GM12878 (cell line): ENCODE measurements at places on chromosomes 12 and 14.

GRCh38 chr12:30813525-30814294 is 59.0 kb upstream of the CAPRIN2 start:
- no peak for DNase-seq

- no peak for DNase-seq
These were observed 109.0 kb upstream of the TMPO start for GRCh38 chr12:98406378-98406777.

GRCh38 chr12:20314328-20314727 is 54.0 kb upstream of the PDE3A start:
- DNase-seq = no peak

GRCh38 chr14:50874757-50875156 is 2.9 kb downstream of the ABHD12B start:
- DNase-seq = no peak

DNA sequence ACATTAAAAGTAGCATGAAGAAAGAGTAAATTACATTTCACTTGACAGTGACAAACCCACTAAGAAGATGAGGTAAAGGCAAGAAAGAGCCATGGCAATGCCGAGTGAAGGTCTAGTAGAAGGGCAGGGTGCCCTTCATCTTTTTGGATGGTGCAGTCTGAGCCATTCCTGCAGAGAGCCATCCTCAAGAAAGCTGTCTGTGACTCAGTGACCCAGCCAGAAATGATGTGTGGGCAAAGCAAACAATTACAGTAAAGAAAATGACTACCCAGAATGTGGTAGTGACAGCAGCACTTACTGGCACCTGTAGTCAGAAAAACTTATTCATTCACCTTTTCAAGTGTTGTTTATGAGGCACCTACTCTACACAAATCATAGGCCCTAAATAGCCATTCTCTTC is 281.7 kb downstream of the DUSP6 start:
- no peak for DNase-seq

DNA sequence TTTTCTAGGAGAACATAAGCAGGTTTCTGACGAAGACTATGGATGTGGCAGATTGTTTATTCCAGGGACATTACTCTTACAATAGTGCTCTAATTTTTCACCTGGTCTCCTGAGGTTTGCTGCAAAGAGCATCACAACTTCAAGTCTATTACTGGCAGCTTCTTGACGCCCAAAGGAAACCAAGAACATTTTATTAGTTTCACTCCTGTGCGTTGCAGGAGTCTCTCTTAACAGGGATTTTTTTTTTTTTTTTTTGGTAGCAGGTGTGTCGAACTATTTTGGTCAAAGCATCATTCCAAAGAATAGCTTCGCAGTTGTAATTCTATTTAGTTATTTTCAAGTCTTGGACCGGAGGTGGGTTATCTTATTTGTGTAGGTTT is 1.2 kb downstream of the ANO4 start:
- DNase-seq = no peak

DNA sequence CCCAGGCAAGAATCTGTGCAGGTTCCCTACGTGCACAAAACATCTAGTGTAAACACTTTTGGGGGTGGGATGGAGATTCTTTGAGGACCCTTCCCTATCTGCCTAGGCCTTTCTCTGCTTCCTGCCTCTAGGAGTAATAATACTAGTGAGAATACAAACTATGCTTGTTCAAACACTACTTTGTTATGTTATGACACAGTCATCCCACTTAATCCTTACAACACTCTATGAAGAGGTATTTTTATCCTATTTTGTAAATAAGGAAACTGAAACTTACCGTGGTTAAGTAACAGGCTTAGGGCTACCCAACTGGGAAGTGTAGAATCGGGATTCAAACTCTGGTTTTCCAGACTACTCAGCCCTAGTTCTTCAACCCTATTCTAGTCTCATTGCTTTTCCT is 96.5 kb downstream of the KCNA5 start:
- DNase-seq = no peak

- DNase-seq = no peak
These were observed 28.6 kb downstream of the GNS start for GRCh38 chr12:64730588-64730969.

- no peak for DNase-seq
These were observed 554 bp upstream of the DEGS2 start for GRCh38 chr14:100159865-100160533.

- no peak for DNase-seq
These were observed 303.9 kb downstream of the NOVA1 start for GRCh38 chr14:26293909-26294308.

DNA sequence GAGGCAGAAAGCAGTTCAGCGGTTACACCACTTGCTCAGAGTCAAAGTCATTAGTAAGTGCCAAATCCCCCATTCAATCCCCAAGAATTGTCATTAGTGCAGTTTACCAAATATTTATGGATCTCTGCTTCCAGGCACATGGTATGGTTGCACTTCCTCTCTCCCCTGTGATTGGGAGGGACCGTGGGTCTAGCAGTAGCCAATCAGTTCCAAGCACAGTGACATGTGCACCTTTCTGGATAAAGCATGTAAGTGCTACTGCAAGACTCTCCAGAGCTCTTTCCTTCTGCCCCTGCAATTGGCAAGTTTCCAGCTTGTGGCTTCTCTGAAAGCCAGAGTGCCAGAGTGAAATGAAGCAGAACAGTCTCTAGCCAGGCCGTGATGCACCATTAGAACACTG is 85.3 kb upstream of the FLRT2 start:
- no peak for DNase-seq

- no peak for DNase-seq
These were observed 609.3 kb downstream of the DIO2 start for GRCh38 chr14:79602045-79602444.

GRCh38 chr14:100286484-100287191 is 19.6 kb downstream of the SLC25A29 start:
- no peak for DNase-seq

DNA sequence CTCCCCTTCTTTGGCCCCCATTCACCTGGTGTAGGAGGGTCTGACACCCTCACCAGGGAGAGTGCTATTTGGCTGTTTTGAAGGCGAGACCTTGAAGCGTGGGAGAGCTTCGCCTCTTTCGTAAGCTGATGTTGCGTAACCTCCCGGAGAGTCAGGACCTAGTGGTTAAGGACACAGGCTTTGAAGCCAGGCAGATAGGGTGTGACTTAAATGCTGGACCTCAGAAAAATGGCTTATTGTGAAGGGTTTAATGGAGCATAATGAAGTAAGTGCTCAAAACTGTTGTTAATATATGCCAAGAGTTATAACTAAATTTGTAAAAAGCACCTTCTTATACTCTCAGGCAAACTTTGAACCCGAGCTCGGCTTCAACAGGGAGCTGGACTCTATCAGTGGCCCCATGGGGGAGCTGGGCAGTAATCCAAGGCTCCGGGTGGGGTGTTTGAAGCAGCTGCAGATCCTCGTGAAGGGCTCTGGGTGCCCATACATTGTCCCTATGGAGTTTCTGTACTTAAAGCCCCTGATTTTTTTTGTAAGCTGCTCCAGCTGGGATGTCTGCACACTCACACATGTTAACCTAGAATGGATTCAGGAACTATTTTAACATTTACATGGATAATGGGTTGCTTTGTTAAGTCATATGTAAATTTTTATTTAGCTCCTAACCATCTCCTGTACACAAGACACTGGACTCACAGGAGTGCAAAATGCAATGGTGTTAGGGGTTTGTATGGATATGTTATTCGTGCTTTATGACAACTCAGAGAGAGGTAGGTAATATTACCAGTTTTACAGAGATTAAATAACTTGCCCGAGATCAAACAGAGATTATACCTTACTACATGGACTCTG is 26.0 kb downstream of the PPFIBP1 start:
- no peak for DNase-seq

DNA sequence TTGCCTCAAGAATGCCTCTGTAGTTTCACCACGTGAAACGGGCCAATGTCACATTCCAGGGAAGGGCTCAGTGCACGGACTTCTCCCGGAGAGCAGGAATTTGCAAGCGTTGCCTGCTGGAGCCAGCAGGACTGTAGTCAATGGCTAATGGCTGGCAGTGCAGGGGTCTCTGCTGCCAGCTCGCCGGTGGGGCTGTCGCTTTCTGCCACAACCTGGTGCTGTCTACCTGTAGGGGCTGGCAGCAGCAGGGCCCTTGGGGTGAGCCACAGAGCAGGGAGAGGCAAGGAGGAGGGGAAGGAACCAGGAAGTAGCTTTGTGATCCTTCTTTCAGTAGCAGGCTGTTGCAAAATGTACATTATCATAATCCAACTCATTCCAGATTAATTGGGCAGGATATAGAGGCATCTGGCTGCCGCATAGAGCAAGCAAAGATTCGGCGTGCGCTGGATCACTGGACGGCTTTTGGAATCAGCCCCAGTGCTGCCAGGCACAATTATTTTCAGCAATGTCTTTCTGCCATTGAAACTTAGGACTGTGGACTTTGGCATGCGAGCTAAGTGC is 114.1 kb downstream of the PAPOLA start:
- DNase-seq = no peak

- DNase-seq = no peak
These were observed 1006.0 kb upstream of the USP15 start for GRCh38 chr12:61254225-61254624.

- DNase-seq = no peak
These were observed 169.9 kb downstream of the CRADD start for GRCh38 chr12:93846936-93847516.

- DNase-seq = no peak
These were observed 85.4 kb downstream of the WSCD2 start for GRCh38 chr12:108214486-108214885.

GRCh38 chr12:15186597-15186996 is 34.6 kb downstream of the RERG start:
- DNase-seq = no peak

GRCh38 chr12:121516437-121517011 is 64.3 kb downstream of the KDM2B start:
- no peak for DNase-seq

DNA sequence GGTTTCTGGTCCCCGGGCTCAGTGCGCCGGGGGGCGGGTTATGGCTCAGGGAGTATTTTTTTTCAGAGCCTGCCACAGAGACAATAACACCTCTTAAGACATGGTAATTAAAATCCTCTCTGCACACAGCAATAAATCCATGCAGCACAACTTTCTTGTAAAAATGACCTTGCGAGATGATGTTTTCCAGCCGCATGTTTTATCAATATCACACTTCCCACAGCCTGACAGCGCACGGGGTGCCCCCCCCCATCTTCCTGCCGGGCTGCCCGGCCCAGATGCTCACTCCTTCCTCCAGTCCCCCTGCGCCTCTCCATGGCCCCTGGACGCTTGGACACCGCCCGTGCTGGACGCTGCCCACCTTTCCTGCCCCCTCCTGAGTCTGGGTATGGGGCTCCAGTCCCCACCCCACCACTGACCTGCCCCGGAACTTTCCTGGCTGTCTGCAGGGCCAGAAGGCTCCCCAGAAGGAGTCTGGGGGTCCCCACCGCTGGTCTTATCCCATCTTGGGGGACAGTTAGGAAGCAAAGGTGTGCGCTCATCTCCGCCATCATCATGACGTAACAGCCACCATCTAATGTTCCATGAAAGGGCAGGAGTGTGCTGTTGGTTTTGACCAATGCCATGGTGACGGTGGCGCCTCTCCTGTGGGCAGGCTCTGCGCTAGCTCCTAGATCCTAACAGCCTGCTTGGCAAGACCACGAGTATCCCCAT is 182.9 kb downstream of the KIF26A start:
- DNase-seq = no peak

- DNase-seq = no peak
These were observed 140.3 kb downstream of the GCH1 start for GRCh38 chr14:54762296-54762695.

DNA sequence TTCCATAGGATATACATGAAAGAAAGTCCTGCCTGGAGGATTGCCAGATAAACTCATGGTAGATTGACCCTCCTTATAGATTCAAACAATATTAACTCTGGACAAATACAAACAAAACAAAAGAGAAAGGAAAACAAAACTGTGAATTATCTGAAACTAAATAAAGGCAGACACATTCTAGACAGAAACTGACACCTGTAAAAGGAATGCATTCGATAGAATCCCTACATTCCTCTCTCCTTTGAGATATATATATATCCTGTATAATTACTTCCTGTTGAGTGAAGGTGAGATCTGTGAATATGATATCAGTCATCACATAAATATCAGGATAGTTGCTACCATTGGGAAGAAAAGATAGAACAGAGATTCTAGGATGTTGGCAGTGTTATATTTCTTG is 948.4 kb upstream of the ATXN7L3B start:
- no peak for DNase-seq

DNA sequence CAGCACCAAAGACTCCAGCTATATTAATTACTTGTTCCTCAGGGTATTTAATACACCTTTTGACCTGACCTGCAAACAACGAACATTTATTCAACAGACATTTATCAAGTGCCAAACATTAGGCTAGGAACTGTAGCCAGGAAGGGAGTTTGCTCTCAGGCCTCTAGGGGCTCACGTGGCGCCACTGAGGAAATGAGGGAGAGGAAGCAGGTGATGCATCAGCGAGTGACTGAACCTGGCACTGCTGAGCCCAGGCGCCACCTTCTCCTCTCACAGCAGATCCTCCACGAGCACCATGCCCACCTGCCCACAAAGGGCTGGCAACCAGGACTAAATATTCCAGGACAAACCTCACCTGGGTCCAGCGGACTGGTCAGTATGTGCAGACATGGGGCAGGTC is 50.2 kb downstream of the SETD3 start:
- no peak for DNase-seq

- no peak for DNase-seq
These were observed at the start of gene PAH for GRCh38 chr12:102917026-102917787. PAH (minus strand) TSS chr12:102917244; CDS start chr12:102917130, 114 bp downstream.

GRCh38 chr12:16158050-16158449 is 119.4 kb downstream of the SLC15A5 start:
- no peak for DNase-seq

- no peak for DNase-seq
These were observed 56.4 kb downstream of the VCPKMT start for GRCh38 chr14:50059763-50060616.

GRCh38 chr12:21984375-21984774 is 43.1 kb upstream of the ABCC9 start:
- DNase-seq = no peak

GRCh38 chr12:101280006-101280505 is at the start of gene UTP20:
UTP20 (plus strand) TSS chr12:101280105; CDS start chr12:101280283, 178 bp downstream.
- DNase-seq = peak; percentile 67

DNA sequence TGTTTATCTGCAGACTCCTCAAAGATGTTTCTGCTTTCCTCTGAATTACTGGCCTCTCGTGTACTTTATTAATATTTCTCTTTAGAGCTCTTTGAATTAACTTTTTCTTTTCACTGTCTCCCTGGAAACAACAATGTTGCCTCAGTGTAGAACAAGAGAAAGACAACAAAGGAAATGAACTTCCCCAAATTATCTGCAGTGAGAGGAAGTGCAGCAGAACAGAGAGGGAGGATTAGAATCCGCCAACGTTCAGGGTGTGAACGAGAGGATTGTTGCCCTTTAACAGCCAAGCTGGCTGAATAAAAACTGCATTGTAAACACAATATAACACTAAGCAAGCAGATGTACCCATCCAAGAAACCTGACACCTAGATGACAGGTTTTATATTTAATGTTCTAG is 375.9 kb downstream of the GALC start:
- no peak for DNase-seq

GRCh38 chr14:50859296-50859624 is 12.6 kb upstream of the ABHD12B start:
- DNase-seq = no peak

- DNase-seq = no peak
These were observed 105.1 kb downstream of the GCH1 start for GRCh38 chr14:54797556-54797955.

- no peak for DNase-seq
These were observed 157.1 kb upstream of the GRIN2B start for GRCh38 chr12:14138495-14138894.

GRCh38 chr12:74108729-74109128 is 428.9 kb upstream of the ATXN7L3B start:
- no peak for DNase-seq

GRCh38 chr14:100363053-100363452 is 39.9 kb downstream of the SLC25A47 start:
- DNase-seq = no peak

GRCh38 chr14:68458840-68459469 is 333.9 kb downstream of the ZFP36L1 start:
- no peak for DNase-seq
